ENCODE measurements at places on chromosomes 7 and 10.

GRCh38 chr7:81562581-81562980, 207.3 kb downstream of the HGF start:
- no peak for DNase-seq

DNA sequence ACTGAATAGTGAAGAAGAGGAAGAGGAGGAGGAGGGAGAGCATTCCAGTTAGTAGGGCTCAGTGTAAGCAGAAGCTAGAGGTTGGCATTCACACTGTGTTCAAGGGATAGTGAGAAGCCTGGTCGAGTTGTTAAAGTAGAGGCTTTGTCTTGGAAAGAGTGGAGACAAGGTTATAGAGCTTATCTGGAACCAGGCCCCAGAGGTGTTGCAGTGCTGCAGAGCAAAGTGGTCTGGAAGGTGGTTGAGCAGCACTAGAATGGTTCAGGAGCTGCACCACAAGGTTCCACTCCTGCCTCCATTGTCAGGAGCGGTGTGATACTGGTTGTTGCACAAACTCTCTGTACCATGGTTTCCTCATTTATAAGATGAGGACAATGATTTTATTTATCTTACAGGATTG, 8.8 kb upstream of the PCGF5 start:
- peak; percentile 14 for DNase-seq

DNA sequence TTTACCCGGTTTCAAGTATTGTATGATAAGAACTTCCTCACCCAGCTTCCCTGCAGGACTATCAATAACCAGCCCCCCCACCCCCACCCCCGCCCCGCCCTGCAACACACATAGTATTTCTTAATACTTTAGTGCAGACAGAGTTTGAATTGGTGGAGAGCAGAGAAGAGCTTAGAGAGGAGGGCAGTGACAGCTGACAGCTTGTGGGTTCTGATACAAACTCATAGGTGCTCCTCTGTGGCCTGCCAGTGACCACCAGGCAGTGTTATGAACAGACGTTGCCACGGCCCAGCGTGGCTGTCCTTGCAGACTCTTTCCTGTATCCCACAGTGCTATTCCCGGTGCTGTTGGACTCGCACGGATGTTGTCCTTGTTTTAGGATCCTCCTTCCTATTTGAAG, 186.9 kb upstream of the ADO start:
- no peak for DNase-seq

GRCh38 chr7:132503415-132503814, 72.9 kb downstream of the PLXNA4 start:
- no peak for DNase-seq

- DNase-seq = no peak
Observed at GRCh38 chr10:26254616-26255015, 38.0 kb downstream of the GAD2 start.

DNA sequence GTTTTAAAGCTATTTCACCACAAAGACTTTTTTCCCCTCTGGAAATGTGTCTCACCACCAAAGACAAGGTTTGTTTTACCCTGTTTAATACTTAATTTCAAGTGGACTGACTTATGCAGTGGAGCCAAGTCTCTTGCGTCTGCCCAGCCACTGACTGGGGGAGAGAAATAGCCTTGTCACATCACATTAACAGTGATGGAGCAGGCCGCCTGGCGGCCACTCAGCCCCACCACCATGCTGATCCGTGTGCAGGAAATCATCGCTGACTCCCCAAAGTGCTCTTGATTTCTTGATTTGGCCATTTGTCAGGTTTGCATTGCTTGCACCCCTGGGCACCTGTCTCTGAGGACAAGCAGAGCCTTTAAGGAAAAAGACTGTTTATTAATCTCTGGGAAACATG, 334.1 kb downstream of the GLRX3 start:
- DNase-seq = no peak

GRCh38 chr7:99627513-99627912, 10.8 kb downstream of the ZSCAN25 start:
- DNase-seq = no peak

- no peak for DNase-seq
Observed at GRCh38 chr10:15046626-15047025, 2.9 kb downstream of the OLAH start.

- DNase-seq = no peak
Observed at GRCh38 chr10:131795761-131796160, 105.0 kb upstream of the PPP2R2D start.

- DNase-seq = no peak
Observed at GRCh38 chr10:43218206-43218950, 48.5 kb downstream of the RASGEF1A start.
